H1 (cell line): ENCODE measurements at places on chromosomes 2 and 18.
A peak's percentile ranks its signal among the peaks of the same experiment; 100 is the strongest.

DNA sequence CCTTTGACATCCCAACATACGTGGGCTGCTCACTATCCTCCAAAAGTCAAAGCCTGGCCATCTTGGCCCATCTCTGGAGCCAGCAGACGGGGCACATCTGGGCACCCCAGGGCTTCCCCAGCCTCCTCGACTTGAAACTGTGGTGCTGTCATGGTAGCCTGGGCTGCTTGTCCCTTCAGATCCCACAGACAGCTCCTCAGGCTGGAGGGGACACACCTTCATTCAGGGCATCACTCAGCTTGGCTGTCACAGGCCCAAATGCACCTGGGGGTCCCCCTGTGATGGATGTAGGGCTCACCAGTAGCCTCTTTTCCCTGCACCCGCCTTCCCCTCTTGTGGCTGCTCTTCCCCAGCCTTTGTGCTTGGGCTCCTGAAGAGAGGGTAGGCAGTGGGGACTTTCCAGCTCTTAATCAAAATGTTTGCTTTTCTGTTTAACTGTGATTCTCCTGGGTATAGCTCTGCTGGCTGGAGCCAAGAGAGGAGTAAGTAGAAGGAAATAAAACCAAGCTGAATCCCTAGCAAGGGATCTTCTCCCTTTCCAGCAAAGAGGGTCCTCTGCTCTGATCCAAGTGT is 92.3 kb downstream of the GYPC start:
- no peak for DNase-seq

GRCh38 chr2:85547089-85547858 is 8.3 kb downstream of the MAT2A start:
- no peak for DNase-seq

- no peak for DNase-seq
Observed at GRCh38 chr2:144753416-144753815, 233.5 kb upstream of the ZEB2 start.

- no peak for DNase-seq
Observed at GRCh38 chr2:202051499-202052161, 18.0 kb downstream of the FZD7 start.

DNA sequence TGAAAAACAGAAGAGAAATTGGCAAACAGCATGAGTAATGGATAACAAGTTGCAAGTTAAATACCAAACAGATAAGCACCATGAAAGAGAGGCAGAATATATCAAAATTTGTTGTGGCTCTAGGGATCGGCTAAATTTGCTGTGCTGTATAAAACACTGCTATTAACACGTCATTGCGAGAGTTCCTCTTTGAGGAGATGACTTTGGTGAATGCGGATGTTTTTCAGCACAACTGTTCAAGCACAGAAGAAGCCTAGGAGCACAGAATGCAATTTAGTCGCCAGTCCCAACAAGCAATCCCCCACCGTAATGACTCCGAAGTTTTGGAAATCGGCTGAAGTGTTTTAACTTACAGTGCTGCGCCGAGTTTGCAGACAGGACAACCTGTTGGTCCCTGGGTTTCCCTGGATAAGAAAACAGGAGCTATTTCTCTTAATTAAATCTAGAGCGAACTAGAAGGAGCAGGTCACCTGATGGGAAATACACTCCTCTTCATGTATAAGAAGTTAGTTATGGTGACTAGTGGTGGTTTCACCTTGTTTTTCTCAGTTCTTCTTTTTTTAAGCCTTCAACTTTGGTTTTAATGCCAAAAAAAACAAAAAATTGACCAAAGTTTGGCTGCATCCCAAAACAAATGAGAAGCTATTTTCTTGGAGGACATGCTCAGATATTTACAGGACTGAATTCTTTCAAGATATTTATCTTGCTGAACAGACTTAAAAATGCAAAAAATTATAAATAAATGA is 454.1 kb upstream of the SALL3 start:
- no peak for DNase-seq

DNA sequence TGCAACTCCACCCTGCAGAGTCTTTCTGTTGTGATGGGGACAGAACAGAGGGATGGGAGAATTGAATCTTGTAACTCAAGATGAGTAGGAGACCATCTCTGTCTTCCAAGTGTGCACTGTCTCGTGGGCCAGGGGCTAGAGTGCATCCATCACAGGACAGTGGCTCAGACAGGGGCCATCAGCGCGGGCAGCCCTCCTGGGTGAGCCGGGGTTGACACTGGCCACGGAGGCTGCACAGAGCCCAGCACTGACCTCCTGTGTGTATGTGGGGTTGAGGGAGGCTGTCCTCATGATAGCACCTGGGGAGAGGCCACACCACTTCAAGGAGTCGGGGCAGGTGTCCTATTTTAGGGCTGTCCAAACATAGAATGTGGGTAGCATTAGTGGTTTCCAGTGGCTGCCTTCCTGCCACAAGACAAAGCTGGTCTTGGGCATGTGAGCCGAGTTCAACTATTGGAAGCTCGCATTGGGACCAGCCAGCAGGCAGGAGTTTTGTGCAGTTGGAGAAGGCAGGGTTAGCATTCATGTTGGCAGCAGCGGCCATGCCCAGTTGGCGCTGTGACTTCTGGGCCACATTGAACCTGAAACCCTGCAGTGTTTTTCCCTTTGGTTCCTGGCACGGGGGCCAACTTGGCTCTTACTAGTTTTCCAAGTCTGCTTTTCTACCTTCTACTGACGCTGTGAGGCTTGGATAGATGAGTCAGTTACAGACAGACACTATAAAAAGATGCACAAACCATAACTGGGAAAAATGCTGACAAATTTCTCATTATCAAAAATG is 45.3 kb downstream of the ACOXL start:
- DNase-seq = no peak

- DNase-seq = no peak
Observed at GRCh38 chr2:233007270-233007669, 5.8 kb downstream of the NGEF start.

- no peak for DNase-seq
Observed at GRCh38 chr2:229363185-229363814, 92.2 kb upstream of the PID1 start.

- DNase-seq = no peak
Observed at GRCh38 chr2:201219328-201220096, 36.6 kb downstream of the CASP10 start.

DNA sequence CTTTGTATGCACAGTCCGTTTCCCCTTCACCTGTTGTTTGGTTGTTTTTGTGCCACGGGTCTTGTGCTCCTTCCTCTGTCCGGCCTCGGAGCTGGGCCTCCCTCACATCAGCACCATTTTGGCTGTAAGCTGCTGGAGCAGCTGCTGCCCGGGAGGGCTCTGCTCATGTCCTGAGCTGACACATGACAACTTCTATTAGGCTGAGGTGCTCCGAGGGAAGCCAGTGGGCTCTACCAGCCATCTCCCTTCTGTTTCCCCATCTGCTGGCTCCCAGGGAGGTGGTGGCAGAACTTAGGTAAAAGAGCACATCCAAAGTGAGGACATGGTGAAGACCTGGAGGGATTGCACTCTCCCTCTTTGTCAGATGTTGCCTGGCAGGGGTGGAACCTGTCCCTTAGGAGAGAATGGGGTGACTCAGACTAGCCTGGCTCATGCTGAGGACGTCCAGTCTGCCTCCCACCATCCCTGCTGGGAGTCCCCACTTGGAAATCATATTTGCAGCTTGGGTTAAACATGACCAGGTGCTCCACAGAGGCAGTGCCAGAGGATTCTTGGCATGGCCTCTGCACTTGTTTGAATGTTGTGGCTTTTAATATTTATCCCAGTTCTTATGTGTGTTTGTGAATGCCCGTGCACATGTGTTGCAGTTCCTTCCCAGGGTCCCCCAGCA is 49.8 kb upstream of the TNP1 start:
- no peak for DNase-seq

DNA sequence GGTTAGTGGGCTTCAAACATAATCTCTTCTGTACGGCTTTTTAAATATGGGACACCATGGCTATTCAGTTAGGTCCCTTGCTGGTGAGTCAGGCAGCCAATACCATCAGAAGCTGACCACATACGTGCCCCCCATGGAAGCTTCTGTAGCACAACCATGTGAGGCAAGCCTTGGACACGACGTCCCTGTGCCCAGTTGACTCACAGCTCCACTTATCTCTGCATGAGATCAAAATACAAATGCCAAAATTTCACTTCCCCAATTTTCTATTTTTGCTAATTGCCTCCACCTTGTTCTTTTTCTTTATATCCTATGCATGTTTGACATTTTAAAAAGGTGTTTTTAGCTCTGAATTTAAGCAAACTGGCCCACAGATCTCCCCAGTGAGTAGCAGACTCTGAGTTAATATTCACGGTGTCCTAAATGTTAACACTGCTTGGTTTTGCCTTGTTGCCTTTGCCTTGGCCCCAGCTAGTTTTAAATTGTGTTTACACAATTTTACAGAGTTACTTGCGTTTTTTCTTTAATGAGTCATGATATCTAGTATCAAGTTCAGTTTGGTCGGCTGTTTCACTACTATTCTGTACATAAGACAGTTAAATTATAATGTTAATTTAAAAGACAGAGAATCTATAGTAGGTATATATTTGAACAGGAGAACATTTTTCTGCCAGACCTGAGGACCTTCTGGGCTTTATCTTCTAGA is 77.5 kb downstream of the CDCA7 start:
- no peak for DNase-seq

DNA sequence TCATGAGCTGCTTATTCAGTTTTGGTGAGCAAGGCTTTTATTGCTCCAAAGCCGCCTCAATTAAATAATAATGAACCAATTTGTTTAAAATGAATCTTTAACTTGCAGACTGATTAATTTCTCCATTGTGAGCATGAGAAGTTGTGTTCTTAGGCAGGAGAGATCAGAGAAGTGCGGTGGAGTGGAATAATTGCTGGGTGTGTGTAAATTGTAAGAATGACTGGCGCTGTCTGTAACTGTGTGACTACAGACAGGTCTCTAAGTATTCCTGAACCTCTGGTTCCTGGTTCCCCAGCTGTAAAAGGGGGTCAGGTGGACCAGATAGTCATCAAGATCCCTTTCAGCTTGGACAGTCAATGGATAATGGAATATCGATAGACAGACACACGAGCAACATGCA is 98.0 kb upstream of the EFEMP1 start:
- no peak for DNase-seq

DNA sequence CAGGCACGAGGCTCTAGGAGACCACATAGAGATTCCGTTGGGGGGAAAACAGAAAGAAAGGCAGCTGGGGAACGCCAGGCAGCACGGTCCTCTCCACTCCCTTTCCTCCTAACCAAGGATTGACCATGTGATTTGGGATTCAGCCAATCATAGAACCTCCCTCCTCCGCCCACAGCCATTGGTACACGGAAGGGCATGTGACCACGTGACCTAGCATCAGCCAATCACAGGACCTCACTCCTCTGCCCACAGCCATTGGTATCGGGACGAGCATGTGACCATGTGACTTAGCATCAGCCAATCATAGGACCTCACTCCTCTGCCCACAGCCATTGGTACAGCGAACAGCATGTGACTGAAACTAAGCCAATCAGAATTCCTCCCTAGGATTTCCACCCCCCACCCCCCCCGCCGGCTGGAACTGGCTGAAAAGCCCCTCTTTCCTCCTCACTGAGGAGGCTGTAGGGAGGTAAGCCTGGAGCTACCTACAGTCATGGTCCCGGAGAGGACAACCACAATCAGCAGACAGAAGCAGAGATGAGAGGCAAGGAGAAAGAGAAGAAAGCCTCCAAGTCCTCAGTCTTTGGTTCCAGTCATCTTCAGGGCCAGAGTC is 7.6 kb downstream of the SERPINE2 start:
- no peak for DNase-seq

DNA sequence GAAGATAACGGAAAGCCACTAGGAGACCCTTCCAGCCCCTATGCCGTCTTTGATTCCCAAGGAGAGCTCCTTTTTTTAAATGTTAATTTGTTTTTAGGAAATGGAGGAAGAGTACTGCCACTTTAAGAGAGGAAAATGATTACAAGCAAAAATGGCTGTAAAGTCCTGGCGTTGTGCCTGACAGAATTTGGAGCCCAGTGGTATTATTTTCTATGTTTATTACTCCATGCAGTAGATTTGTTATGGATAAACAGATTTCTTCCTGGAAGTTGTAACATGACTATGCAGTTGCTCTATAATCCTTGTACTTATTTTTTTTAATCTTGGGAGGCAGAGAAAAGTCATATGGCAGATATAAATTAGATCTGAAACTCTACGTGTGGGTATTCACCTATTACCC is 141.3 kb downstream of the GBX2 start:
- no peak for DNase-seq

GRCh38 chr18:11040823-11041656 is 108.3 kb downstream of the PIEZO2 start:
- DNase-seq = peak; percentile 58

DNA sequence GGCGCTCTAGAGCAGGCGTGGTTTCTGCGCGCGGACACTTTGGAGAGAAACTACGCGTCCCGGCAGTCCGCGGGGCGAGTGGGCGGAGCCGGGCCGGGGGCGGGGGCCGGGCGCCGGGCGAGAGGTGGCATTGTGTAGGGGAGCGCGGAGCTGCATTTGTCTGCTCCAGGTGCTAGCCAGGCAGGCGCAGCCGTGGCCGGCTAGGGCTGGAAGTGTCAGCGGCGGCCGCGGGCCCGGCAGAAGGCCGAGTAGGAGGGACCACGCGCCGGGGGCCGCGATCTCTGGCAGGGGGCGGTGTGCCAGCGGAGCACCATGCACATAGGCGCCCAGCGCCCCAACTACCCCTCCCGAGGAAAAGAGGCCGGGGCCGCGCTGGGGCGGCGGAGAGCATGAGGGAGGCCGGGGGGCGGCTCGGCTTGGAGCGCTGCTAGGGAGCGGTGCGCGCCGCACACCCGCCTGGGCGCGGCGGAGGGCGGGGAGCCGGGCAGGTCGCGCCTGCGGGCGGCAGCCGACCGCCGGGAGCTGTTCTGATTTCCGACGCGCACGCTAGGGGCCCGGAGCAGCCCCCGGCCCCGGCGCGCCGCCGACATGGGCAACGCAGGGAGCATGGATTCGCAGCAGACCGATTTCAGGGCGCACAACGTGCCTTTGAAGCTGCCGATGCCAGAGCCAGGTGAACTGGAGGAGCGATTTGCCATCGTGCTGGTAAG is at the start of gene FMNL2:
FMNL2 (plus strand) TSS at position 159 of the 710 bp plus-strand sequence.
- DNase-seq = peak; percentile 57

DNA sequence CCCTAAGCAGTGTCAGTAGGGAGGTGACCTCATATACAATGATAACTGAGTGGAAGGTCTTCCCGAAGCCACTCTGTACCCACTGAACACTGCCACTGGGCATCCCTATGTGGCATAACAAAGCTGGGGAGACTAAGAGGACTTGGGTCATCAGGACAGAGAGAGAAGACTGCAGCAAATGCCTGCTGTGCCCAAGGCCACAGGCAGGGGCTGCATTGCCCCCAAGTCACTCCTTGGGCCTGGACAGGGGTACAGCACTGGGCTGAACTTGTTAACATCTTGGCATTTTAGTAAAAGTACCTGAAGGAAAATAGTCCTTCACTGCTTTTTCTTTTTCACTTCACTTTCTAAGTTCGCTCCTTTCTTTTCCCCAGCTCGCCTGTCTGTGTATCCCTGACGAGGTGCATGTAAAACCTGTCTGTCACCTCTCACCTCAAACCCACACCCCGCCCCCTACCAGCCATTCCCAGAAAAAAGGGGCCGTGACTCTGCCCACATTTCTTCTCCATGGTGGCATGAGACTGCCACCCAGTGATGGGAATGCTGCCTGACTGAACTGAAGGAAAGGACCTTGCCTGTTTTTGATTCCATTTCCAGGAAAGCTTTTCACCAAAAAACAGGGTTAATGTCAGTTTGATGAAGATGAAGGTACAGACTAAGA is 62.9 kb downstream of the MTHFD2 start:
- peak; percentile 34 for DNase-seq
